ENCODE measurements at places on chromosomes 5 and 9.

DNA sequence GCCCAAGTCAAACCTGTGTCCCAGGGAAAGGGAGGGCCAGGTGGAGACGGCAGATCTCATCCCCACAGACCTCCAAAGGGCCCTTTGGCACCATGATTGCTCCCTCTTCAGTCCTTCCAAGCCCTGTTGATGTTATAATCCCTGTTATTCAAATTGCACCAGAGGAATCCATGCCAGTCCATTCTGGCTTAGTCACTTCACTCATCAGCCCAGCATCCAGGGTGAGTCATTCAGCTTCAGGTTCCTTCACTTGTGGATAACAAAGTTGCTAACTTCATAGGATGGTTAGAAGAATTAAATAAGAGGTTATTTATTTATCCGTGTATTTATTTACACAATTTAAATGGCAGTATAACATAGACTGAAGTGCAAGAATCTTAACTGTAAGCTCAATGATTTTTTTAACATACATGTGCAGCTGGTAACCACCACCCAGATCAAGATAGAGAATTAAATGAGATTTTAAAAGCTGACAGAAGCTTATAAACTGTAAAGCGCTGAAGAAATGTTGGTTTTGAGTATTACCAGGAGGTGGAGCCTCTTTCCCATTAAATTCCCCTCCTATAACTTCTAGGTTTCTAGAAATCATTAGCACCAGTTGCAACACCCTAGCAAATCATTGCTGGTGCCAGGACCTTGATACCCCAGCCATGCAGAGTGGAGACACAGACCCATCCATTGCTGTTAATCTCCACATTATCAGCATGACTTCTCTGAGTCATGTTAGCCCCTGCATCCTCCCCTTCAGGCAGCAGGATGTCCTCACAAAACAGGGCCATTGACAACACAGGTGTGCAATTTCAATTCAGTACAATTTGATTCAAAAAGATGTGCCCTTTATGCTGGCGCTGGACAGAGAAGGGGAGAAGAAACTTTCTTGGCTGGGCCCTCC, 77.4 kb downstream of the SEC61B start:
- no peak for DNase-seq

DNA sequence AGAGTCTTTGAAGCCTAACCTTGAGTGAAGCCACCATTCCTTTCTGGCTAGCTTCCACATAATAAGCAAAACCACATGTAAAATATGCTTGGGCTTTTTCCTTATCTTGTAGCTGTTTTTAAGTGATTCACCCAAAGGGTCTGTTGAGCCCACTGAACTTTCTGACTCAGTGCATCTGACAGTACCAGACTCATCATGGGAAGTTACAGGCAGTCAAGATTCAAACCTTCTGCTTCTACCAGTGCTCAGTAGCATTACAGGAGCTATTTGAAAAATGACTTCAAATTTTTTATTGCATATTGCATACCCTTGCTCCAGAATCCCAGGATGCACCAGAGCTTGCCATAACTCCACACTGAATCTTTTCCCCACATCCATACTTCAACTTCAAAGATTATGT, 87.5 kb upstream of the PTPRD start:
- DNase-seq, result no peak

DNA sequence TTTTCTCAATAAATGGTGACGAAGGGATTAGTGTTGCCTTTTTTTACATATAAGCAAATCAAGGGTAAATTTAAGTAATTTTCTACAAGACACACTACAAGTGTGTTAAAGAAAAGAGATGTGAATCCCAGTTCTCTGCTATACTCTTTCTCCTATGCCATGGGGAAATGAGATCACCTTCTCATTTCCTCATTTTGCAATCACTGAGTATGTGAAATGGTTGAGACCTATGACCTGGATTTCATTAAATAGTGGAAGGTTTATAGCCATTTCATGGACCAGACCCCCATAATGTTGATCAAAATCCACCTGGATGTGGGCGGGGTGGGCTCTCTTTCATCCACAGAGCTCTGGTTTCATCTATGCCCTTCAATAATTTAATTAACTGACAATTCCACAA, 66.9 kb upstream of the SLIT3 start:
- DNase-seq, result no peak

DNA sequence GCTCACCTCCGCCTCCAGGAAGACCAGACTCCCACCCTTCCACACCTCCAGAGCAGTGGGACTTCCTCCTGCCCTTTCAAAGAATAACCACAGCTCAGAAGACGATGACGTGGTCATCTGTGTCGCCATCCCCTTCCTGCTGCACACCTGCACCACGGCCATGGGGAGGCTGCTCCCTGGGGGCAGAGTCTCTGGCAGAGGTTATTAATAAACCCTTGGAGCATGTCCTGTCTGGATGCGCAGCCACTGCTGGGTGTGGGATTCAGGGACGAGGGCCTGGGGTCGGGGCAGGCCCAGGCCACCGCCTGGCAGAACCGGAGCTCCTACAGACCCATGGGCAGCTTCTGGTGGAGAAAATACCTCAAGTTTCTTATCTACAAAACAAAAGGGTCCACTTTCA, 5.0 kb downstream of the PAEP start:
- DNase-seq, result no peak

DNA sequence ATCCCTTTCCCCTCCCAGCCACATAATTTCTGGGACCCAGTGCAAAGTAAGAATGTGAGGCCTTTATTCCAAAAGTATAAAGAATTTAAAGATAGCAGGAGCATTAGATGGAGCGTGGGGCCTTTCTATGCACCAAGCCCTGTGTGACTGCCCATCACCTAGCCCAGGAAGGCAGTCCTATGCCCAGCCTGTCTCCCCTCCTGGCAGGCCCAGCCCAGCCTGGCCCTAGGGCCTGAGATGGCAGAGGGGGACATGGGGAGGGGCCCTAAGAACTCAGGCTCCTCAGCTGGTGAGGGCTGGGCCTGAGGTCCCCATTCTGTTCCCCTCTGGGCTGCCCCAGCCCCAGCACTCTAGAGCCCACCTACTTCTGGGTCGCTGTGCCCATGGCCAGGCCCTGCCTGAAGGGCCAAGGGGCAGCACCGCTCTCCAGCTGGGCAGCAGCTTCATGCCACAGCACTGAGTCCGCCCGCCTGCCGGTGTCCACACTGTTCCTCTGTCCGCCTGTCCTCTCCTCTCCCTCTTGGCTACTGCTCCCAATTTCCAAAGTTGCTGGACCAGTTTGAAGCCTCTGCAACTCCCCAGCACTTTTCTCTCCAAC, 995 bp upstream of the SLC23A1 start:
- no peak for DNase-seq

DNA sequence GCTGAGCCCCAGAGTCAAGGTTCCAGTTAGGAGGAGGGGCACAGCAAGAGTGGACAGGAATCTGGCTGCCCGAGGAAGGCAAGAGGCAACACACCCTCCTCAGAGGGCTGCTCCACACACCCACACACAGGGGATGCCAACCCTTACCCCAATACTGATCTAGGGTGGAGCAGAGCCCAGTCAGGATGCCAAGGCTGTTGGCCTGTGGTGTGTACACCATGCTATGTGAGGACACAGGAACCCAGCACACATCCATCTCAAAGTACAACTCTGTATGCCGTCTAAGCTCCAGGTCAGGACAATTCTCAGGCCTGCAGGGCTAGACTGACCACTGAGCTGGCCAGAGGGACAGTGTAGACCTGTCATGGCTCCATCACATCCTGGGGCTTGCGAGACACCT, 2.6 kb downstream of the SEPTIN8 start:
- no peak for DNase-seq

GRCh38 chr5:96254980-96255691, 177.9 kb downstream of the PCSK1 start:
- DNase-seq, result no peak

GRCh38 chr5:140239939-140240700, 62.8 kb downstream of the PFDN1 start:
- peak; percentile 56 for DNase-seq

DNA sequence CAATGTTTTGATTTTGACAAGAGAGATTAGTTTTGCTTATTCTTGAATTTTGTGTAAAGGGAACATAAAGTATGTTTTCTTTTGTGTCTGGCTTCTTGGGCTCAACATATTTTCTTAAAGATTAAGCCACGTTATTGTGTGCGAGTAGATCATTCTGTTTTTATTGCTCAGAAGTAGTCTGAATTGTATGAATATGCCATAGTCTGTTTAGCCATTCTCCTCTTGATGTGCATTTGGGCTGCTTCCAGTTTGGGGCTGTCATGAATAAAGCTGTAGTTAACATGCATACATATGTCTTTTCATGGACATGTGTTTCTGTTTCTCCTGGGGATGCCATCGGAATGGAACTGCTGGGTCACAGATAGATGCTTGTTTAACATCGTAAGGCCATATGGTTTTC, 198.9 kb downstream of the FANCC start:
- DNase-seq, result no peak

- DNase-seq, result no peak
Measured at GRCh38 chr5:171650597-171650996, 135.0 kb upstream of the SMIM23 start.

DNA sequence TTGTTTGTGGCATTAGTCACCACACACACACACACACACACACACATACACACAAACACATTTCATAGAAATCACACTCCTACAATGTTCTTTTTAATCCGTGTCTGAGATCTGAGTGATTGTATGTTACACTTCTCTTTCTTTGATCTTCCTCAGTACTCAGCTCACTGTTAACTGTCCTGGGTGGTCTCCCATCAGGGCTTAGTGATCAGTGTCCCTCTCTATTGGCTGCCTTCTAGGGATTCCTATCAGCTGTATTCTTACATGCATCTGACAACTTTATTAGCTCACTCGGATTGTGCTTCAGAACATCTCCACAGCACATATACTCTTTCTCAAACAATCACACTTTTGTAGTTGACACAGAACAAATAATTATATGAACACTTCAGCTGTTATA, 170.2 kb upstream of the POU5F2 start:
- no peak for DNase-seq

- no peak for DNase-seq
Measured at GRCh38 chr5:89437450-89438435, 554.8 kb upstream of the MEF2C start.

DNA sequence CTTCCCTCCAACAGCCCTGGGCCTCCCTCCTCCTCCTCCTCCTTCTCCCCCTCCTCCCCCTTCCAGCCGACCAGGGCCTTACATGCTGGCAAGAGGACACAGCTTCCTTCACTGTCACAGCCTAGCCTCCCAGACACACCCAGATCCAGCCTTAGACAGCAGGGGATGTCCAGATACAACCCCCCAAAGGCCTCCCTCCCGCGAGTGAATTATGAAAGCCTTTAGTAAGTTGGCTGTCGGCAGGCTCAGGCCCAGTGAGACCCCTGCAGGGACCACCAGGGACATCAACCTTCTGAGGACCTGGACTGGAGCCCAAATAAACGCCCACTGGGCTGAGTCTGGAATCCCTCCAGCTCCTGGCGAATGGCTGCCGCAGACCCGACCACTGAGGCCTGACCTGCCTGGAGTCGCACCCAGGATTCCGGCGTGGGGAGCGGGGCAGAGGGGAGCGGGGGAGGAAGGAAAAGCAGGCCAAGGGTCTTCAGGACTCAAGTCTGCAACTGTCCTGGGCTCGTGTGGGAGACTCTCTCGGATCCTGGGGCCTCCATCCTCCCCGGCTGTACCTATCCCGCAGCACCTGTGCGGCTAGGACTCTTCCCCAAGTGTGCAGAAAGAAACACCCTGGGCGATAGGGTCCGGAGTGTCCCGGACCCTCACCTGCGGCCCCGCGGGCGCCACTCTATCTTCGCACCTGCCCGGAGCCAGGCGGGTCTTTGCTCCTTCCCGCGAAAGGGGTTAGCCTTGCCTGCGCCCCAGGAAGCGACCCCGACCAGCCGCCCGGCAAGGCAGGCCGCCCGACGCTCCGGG, 705 bp downstream of the SEPTIN8 start:
- no peak for DNase-seq

GRCh38 chr5:144248015-144248414, 77.3 kb downstream of the KCTD16 start:
- no peak for DNase-seq

- no peak for DNase-seq
Measured at GRCh38 chr5:147483961-147484707, 25.7 kb downstream of the DPYSL3 start.

DNA sequence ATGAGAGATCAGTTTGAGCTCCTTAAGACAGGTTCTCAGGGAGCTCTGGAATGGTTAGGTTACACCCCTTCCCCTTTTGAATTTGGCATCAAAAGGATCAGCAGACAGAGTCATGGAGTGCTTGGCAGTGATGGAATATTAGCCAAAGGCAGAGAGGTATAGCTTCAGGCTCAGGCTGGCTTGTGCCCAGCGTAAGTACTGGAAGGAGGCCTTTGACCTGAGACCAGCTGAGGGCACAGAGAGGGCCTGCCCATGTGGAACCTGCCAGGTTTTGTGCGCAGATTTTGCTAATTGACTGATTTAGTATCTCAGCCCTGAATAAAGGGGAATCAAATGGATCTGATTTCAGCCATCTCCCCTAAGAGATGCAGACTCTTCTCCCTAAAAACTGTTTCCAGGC, 81.5 kb downstream of the RGS3 start:
- DNase-seq, result no peak

GRCh38 chr5:116787570-116787969, 212.9 kb upstream of the SEMA6A start:
- DNase-seq, result no peak

DNA sequence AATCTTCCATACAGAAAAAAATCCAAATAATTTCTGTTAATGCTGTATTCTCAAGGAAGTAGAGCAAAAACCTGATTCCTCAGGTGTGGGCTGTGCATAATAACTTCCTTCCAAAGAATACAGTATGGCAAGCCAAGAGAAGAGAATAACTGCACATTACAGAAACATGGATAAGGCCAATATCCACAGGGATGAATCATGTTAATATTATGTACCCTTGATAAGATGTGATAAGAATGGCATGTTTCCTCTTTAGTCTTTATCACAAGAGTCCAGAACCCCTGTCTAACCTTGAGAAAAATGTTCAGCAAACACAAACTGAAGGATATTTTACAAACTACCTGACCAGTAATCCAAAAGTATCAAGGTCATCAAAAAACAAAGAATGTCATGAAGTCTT, 795.8 kb downstream of the SEMA5A start:
- no peak for DNase-seq

GRCh38 chr9:94029932-94030317, 54.3 kb upstream of the PTPDC1 start:
- no peak for DNase-seq

- no peak for DNase-seq
Measured at GRCh38 chr9:33350310-33350709, 52.1 kb downstream of the AQP7 start.

- DNase-seq, result no peak
Measured at GRCh38 chr9:97772145-97772544, 75.0 kb upstream of the XPA start.

GRCh38 chr5:160493806-160494338, 72.2 kb downstream of the PTTG1 start:
- DNase-seq, result no peak

DNA sequence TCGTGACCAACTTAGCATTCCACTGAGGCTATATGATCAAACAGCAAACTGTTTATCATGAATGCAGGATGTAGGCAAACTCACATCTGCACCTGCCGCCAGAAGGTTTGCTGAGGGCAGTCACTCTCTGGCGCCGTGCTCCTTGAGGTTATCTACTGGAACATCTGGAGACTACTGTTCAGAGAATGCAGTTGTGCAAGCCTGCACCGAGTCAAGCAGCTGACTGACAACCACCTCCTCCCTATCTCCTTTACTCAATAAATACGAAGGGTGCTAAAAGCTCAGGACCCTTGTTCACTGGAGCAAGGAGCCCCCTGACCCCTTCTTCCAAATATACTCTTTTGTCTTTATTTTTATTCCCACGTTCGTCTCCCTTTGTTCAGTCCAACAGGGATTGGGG, 27.1 kb downstream of the CCDC125 start:
- no peak for DNase-seq

- no peak for DNase-seq
Measured at GRCh38 chr5:157599565-157599964, 24.0 kb upstream of the ADAM19 start.

Measured in CD4-positive, alpha-beta T cell treated with Interleukin-1 beta for 1 hour (primary cell).